NK-92 treated with Interleukin-12 subunit alpha and Interleukin-12 subunit beta, amount 100 ng/mL, for 24 hours (cell line): ENCODE measurements at places on chromosomes 16 and 17.

DNA sequence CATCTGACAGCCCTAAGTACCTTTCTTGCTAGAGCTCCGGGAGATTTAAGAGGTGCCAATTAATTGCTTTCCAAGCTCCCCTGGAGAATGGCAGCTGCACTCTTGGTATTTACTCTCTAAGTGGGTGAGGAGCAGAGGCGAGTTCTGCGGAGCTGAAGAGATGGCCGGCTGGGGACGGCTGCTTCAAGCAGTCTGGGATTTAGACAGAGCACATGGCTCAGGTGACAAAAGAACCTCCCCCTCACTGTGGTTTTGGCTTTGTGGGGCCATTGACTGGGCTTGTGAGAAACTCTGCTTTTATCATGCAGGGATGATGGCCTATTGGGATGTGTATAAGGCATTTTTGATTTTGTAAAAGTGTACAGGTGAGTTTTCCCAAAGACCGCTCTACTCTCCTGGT lies 239.3 kb upstream of the EEF2KMT start:
- DNase-seq, result no peak

- no peak for DNase-seq
Observed at GRCh38 chr17:15377616-15378015, 36.2 kb upstream of the TEKT3 start.

DNA sequence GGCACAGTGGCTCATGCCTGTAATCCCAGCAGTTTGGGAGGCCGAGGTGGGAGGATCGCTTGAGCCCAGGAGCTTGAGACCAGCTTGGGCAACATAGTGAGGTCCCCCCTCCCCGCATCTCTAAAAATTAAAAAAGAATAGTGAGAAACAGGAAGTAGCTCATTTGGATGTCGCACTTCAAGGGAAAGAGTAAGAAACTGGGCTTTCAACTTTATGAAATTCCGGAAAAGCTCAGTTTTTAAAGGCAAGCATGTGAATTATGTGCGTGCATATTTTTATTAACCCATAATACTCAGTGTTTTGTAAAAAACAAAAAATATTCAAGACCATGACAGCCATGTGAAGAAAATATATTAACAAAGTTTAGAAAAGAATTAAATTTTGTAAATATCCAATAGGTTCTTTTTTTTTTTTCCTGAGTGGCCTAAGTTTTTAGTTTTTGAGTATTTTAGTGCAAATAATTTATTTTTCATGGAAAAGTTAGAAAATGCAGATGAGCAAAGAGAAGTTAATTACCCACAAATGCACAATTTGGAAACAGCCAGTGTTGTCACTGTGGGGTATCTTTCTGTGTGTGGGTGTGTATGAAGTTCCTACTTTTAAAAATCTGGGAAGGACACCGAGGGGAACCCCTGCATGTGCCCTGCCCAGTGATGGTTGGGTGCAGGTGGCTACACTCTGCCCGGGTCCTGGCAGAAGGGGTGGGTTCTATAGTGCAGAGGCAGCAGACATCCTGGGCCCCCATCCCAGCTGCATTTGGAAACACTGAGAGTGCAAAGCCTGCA lies 40.0 kb downstream of the CIBAR2 start:
- no peak for DNase-seq

- no peak for DNase-seq
Observed at GRCh38 chr17:213286-214105, 32.0 kb upstream of the DOC2B start.

- DNase-seq, result no peak
Observed at GRCh38 chr16:19771796-19772195, 53.7 kb downstream of the IQCK start.

GRCh38 chr16:628321-629061 lies 2.3 kb upstream of the WFIKKN1 start:
- DNase-seq, result no peak

DNA sequence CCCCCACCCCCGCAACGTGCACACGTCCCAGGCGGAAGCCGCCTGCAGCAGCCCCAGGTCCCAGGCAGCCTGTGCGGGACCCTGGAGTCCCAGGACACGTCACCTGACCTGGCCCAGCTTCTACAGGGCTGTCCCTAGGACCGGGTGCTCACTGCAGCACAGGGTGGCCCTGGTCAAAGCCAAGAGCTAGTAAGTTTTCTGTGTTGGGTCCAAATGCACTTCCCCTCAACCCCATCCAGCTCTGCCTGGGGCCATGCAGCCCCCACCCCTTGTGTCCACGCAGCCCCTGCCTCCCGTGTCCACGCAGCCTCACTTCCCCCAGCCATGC lies 22.1 kb upstream of the PVALEF start:
- no peak for DNase-seq

GRCh38 chr17:63430223-63430622 lies 15.9 kb downstream of the CYB561 start:
- DNase-seq, result no peak

DNA sequence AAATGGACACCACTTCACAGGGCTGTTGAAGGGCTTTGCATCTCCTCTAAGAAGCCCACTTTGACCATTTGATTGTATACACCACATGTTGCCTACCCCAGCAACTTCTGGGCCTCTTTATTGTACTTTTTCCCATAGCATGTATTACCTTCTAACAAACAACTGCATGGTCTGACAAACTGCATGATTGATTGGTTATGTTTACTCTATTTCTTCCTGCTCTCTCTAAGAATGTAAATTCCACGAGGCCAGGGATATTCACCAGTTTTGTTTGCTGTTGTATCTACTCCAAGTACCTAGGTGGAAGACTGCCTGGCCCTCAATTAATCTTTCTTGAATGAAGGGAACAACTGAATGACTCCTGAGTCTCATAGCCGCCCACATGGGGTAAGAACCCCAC lies 22.2 kb upstream of the BBS2 start:
- DNase-seq, result no peak

- no peak for DNase-seq
Observed at GRCh38 chr17:43352579-43353331, 46.0 kb upstream of the ARL4D start.

DNA sequence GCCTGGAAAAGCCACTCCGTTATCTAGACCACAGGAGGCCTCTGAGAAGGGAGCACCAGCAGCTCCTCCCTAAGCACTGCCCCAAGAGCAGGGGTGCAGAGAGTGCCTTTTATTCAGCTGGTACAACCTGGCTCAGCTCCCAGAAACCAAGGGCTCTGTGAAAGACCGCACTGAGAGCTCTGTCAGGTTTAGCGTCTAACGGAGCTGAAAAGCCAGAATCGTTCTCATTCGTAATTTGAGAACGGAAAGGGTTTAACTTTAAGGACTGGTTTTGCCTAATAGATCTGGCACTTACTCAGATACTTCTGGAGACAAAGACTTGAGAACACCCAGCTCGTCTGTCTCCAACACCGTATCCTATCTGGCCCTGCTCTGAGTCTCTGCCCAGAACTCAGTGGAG lies 13.5 kb downstream of the MPG start:
- no peak for DNase-seq

DNA sequence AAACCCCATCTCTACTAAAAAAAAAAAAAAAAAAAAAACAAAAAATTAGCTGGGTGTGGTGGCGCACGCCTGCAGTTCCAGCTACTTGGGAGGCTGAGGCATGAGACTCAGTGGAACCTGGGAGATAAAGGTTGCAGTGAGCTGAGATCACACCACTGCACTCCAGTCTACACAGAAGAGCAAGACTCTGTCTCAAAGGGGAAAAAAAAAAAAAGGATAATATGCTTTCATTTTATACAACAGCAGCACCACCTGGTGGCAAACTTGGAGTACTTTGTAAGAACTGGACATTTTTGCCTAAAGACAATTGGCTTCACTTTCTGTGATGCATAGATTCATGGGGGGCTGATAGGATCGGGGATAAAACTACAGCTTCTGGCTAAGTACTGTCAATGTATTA lies 8.5 kb downstream of the CHTF8 start:
- DNase-seq, result no peak

- no peak for DNase-seq
Observed at GRCh38 chr16:84524346-84524920, 20.0 kb upstream of the MEAK7 start.

DNA sequence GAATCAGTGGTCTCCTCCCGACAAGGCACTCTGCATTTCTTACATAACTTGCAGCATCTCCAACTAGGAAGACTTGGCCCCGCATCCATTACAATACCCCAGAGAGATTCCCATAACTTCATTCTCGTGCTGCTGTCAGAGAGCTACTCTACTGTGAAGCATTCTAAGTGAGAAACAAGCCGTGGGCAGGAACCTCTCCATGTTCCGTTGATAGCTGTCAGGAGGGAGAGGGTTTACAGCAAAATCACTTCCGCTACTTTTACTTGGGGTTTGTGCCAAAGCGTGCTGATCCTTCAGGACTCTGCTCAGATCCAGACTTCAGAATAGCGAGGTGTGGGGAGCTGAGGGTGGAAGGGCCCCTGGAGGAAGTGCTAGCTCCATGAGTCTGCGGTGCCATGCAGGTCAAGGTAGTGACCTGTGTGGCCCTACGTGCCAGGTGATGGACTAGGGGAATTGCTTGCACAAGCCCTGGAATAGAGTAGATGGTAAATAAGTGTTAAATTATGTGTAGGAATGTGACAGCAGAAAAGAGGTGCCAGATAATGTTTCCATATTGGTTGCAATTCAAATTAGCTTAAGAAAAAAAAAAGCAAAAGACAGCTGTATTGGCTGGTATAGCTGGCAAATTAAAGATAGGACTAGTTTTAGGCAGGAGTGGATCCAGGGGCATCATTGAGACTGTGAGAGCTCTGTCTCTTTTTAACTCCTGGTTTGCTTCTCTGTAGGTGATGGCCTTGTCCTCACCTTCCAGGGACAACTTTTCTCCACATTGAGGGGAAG lies 358.5 kb upstream of the ERCC4 start:
- no peak for DNase-seq

GRCh38 chr16:11349599-11350276 lies 4.5 kb downstream of the RMI2 start:
- no peak for DNase-seq

DNA sequence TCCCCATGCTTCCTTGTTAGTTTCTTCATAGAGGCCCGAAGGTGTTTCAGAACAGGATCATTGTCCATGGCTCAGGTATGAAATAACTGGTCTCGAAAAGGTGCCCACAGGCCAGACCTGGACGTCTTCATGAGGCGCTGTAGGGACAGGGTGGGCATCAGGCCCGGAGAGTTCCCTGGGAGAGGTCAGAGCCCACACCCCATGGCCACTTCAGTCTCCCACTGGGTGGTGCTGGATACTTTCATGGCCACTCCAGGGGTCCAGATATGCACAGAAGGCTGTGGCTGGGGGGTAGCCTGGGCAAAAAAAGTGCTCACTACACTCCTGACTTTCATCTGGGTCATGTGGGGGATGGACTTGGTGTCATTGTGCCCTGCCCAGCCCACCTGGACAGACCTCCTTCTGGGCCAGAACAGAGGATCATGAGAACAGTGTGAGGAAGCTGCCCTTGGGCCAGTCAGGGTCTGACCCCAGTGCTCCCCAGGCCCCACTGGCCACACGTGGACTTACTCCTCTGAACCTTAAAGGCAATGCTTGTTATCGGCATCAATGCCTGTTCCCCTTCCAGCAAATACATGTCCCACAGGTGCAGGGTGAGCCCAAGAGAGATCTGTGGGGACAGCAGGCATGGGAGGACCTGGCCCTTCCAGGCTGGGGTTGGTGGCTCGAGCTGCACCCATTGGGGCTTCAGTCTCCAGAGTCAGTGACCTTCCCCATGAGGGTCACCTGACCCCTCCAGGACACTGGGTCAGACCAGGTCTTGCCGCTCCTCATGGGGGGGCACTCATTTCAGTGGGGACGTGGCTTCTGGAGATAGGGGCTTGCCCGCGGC lies 36.9 kb downstream of the LGALS9 start:
- DNase-seq, result no peak

- no peak for DNase-seq
Observed at GRCh38 chr17:1996800-1997288, 28.3 kb downstream of the RTN4RL1 start.

DNA sequence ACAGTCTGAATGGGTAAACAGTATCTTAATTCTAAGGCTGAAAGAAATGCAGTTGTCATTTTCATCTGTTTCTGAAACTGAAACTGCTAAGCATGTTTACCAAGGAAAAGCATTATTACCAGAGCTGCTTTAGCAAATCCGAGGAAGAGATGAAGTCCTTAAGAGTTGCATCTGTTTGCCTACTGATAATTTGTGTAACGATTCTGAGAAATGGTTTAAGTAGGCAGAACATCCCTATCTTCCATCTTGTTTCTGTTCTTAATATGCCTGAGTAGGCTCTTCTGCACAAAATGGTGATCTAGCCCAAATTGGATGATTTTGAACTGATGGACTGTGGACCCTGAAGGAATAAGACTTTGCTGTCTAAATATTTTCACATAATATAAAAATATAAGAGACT lies 34.9 kb downstream of the NUP93 start:
- no peak for DNase-seq

GRCh38 chr17:52143542-52143941 lies 15.0 kb downstream of the CA10 start:
- DNase-seq, result no peak
